Neural cell (in vitro differentiated cells): ENCODE measurements at places on chromosomes 4 and X. TPM values are rescaled to one million over a fixed set of nuclear protein-coding genes. Genes with fewer than 3 reads are reported as not detected.

Gene CLTRN
- polyA plus RNA-seq = 1.1 and 2.2 TPM in 2 replicates

Gene DCAF8L1
- not detected in 2 replicates for polyA plus RNA-seq

Gene ITGB1BP2
- 2.8 and 5.4 TPM in 2 replicates for polyA plus RNA-seq

Gene S100P
- polyA plus RNA-seq = not detected in 2 replicates

Gene CXCL3
- 1.1 TPM in 1 of 2 replicates, not detected in the other for polyA plus RNA-seq

Gene NPFFR2
- polyA plus RNA-seq = not detected in 2 replicates

Gene CT45A3
- not detected in 2 replicates for polyA plus RNA-seq

Gene PCGF3
- polyA plus RNA-seq = 117 and 131 TPM in 2 replicates

Gene ZNF157
- polyA plus RNA-seq = 3.5 and 3.8 TPM in 2 replicates

Gene LUZP4
- not detected in 2 replicates for polyA plus RNA-seq

Gene PWWP3B
- polyA plus RNA-seq = 7.5 TPM in 2 replicates

Gene MAP3K15
- polyA plus RNA-seq = 0.48 TPM in 1 of 2 replicates, not detected in the other

Gene SULT1E1
- polyA plus RNA-seq = not detected in 2 replicates

Gene TDO2
- 0.73 TPM in 1 of 2 replicates, not detected in the other for polyA plus RNA-seq

Gene USP17L12
- not detected in 2 replicates for polyA plus RNA-seq

Gene MAGEB5
- not detected in 2 replicates for polyA plus RNA-seq

Gene STS
- polyA plus RNA-seq = 1.6 and 1.7 TPM in 2 replicates

Gene HTN3
- polyA plus RNA-seq = not detected in 2 replicates

Gene TCEAL9
- 84.5 and 102 TPM in 2 replicates for polyA plus RNA-seq

Gene ATP2B3
- 4.4 and 5.3 TPM in 2 replicates for polyA plus RNA-seq

Gene ABCG2
- not detected in 2 replicates for polyA plus RNA-seq

Gene HPGDS
- not detected in 2 replicates for polyA plus RNA-seq

Gene PAGE5
- polyA plus RNA-seq = not detected in 2 replicates

Gene IL3RA
- polyA plus RNA-seq = not detected in 2 replicates

Gene NKX3-2
- polyA plus RNA-seq = not detected in 2 replicates

Gene USP17L28
- polyA plus RNA-seq = not detected in 2 replicates

Gene PAK3
- polyA plus RNA-seq = 91.2 and 92.4 TPM in 2 replicates

Gene SLC34A2
- not detected in 2 replicates for polyA plus RNA-seq
